ENCODE measurements at places on chromosomes 7 and 10.

DNA sequence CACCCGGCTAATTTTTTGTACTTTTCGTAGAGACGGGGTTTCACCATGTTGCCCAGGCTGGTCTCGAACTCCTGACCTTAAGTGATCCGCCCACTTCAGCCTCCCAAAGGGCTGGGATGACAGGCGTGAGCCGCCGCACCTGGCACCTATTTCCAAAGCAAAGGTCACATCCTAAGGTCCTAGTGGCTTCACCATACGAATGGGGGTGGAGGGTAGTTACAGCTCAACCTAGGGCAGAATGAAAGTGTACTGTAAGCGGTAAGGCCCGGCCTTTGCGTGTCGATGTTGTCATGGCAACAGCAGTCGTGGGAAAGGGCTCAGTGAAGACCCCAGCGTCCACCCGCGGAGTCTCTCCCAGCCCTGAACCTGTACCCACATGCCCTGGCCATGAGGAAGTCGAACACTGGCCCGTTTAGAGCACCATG lies 1.6 kb upstream of the COX19 start:
- no peak for DNase-seq

DNA sequence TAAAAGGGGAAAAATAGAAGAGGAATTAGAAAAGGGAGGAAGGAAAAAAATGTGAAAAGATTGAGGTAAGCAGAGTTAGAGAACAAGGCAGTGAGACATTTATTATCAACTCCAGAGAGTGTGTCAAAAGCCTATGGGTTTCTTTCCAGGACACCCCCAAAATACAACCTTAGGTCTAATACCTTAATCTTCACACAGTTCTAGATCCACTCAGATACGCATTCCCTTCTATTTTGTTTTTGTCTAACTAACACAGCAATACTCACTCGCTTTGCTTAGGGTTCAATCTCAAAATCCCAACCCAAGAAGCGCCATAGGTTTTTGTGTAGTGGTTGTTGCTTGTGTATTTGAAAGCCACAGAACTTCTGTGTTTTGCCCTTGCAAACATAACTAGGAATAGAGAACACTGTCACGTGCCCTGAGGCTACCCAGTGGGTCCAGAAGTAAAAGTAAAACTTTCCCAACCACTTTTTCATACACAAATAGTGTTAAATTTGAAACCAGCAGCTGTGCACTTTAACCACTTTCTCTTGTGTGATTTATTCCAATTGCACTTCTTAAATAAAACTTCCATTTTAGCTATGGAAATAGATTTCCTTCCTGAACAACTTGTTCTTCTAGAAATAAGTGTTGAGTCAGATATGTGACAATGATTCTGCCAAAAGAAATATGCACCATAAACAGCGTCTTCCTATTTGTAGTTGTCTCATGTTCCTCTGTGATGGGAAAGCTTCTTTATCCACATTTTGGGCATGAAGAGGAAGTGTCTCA lies 414.7 kb upstream of the GHITM start:
- no peak for DNase-seq

GRCh38 chr7:39566023-39566921 lies at the start of gene YAE1:
YAE1 (plus strand) TSS chr7:39566404; CDS start chr7:39566419, 15 bp downstream.
- DNase-seq: peak; percentile 84

GRCh38 chr7:141593134-141593533 lies 41.9 kb downstream of the AGK start:
- DNase-seq: no peak

- DNase-seq: peak; percentile 8
These were observed 65.6 kb downstream of the CDH23 start for GRCh38 chr10:71462062-71462935.

DNA sequence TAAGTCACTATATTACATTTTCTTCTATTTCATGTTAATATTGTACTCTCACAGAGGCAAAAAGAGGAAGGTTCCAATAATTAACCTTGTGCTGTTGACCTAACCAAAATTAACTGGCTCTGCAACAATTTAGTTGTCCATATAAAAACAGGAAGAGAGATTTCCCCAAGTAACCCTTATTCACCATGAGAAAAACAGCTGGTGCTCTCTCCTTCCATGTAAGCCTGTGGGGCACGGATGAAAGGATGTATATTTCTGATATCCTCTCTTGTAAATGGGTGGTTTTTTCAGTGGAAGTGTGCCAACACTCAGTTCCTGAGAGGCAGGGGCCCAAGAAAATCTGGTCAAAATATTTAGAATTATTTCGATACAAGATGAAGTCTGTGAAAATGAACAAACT lies 358.1 kb downstream of the CRPPA start:
- no peak for DNase-seq

DNA sequence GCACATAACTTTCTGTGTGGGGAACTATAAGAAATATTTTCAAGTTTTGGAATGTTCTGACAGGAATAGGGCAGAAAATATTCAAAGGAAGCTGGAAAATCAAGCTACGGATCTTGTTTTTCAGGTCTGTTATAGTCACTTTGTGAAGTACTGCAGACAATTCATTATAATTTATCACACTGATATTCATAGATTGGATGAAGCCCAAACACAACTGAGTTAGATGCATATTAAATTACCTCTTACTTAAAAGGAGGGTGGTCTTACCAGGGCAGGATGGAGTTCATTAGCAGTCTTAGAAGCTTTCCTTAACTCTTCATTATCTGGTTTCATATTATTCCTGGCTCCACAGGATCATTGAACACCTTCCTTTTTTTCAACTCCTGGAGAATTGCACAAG lies 242.3 kb downstream of the DYNC1I1 start:
- DNase-seq: no peak

GRCh38 chr7:137820677-137821420 lies 25.9 kb downstream of the DGKI start:
- peak; percentile 97 for DNase-seq

GRCh38 chr10:13862546-13863233 lies 275.9 kb downstream of the PRPF18 start:
- DNase-seq: no peak

DNA sequence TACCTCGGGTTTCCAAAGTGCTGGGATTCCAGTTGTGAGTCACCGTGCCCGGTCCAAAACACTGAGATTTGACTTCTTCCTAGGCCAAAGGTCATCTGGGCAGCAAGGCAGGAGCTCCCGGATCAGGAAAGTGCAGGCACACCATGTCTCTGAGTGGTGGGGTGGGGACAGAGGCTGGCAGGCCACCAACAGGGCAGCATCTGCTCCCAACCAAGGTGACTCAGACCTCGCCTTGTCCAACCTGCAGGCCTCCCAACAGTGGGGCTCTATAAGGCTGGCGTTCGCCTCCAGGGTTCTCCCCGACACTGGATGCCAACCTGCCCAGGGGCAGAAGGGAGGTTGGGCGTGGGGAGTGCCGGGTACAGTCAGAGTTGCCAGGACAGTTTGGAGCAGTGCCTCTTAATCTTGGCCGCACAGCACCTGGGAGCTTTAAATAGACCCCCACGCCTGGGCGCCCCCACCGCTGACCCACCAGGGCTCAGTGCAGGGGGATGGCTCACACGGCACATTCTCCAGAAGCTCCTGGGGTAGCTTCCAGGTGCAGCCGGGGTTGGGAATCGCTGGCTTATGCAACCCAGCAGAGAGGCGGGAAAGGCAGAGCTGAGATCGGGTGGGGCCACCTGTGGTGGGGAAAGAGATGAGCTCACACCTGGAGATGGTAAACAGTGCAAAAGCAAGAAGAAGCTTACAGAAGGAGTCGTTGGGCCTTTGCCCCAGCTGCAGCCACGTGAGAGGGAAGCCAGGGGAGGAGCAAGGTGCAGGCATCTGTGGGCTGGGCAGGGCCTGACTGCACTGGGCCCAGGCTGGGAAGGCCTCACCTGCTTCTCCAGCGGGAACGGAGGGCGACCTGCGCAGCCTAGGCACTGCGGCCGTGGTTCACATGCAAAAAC lies 10.9 kb downstream of the CALML5 start:
- DNase-seq: no peak

GRCh38 chr7:25877802-25878789 lies 273.9 kb upstream of the NFE2L3 start:
- no peak for DNase-seq

GRCh38 chr7:44667190-44667589 lies 60.8 kb downstream of the OGDH start:
- no peak for DNase-seq

GRCh38 chr10:16644146-16644545 lies 122.5 kb upstream of the C1QL3 start:
- DNase-seq: no peak

DNA sequence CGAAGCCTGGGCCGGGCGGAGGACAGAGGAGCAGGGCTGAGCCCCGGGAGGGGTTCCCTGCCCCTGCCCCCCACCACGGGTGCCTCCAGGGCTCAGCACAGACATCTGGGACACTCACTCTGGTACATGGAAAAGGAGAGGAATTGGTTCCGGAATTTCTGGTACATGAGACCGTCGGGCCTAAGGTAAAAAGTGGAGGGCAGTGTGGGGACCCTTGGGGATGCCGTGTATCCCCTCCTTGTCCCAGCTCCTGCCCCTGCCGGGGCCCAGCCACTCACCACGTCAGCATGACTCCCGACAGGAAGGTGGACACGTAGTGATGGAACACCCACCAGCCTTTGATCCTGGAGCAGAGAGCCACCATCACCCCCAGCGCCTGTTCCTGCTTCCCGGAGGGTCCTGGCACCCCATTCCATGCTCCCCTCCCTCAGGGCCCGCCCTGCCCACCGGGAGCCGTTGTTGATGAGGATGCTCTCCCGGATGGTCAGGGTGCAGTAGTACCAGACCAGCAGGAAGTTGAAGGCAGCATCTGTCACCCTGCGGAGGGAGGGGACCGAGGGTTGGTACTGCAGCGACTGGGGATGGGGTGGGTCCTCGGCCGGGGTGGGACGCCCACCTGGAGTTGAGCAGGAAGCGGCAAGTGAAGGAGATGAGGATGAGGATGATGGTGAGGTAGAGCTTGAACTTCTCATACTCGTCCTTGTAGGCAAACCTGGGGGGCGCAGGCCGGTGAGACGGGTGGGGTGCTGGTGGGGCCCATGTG lies 6.4 kb downstream of the TMEM120A start:
- DNase-seq: no peak

GRCh38 chr7:129218514-129219062 lies 6.2 kb upstream of the AHCYL2 start:
- peak; percentile 82 for DNase-seq

GRCh38 chr7:99195867-99196266 lies 12.0 kb downstream of the KPNA7 start:
- DNase-seq: peak; percentile 10

DNA sequence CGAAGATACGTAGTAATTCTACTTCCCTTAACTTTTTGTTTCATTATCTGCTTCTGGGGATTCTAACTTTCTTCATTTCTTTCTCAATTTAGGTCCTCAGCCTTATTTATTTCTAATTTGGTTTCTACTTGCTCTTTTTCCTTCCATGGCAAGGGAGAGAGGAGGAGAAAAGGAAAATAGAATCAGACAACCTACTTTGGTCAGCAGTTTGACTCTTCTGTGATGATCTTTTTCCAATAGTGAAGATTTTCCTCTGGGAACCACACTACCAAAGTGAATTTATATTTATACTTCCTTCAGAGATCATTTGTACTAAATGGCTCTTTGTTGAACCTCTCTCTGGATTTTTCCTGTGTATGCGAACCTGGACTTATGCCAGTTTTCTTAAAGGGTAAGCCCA lies 90.2 kb downstream of the TMEM26 start:
- no peak for DNase-seq

- no peak for DNase-seq
These were observed 57.3 kb downstream of the ST7 start for GRCh38 chr7:117010375-117011133.

DNA sequence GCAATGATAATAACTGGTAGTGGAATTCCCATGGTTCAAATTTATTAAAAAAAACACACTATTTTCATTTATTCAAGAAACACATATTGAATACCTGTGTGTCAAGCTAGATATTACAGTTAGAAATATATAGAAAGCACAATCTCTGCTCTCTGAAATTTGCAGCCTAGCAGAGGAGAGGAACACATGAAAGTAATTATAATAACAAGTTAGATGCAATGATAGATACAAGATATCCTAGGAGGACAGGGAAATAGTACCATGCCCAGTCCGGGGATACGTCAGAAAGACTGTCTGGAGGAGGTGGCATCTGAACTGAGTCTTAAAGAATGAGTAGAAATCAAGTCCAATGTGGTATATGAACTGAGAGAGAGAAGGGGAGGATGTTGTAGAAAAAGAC lies 485.6 kb upstream of the C7orf33 start:
- DNase-seq: no peak

DNA sequence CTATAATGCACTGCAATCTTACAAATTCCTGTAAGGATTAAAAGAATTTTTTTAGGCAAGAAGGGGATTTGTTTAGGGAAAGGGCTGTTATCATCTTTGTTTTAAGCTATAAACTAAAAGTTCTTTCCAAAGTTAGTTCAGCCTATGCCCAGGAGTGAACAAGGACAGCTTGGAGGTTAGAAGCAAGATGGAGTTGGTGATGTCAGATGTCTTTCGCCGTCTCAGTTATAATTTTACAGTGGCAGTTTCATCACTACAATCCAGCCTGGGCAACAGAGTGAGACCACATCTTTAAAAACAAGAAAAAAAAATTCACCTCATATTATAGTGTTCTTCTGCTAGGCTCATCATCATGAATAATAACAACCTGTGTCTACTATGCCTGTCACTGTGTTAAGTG lies 2.1 kb upstream of the TOMM7 start:
- DNase-seq: no peak

- no peak for DNase-seq
These were observed 14.6 kb upstream of the ZEB1 start for GRCh38 chr10:31304291-31304970.

DNA sequence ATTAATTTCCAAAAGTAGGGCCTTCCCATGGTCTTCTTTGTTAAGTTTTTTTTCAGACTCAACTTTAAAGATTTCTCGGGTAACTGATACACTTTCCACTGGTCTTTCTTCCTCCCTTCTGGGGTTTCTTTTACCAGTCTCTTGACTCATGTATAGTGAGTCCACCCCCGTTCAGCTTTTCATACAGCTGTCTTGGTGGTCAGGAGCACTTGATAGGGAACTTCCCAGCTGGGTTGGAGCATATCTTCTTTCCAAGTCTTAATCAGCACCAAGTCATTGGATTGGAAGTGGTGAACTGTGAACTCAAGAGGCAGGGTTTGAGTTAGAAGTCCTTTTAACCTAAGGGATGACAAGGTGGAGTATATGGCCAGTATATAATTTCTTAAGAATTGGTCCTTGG lies 29.2 kb upstream of the ELOVL3 start:
- DNase-seq: no peak

DNA sequence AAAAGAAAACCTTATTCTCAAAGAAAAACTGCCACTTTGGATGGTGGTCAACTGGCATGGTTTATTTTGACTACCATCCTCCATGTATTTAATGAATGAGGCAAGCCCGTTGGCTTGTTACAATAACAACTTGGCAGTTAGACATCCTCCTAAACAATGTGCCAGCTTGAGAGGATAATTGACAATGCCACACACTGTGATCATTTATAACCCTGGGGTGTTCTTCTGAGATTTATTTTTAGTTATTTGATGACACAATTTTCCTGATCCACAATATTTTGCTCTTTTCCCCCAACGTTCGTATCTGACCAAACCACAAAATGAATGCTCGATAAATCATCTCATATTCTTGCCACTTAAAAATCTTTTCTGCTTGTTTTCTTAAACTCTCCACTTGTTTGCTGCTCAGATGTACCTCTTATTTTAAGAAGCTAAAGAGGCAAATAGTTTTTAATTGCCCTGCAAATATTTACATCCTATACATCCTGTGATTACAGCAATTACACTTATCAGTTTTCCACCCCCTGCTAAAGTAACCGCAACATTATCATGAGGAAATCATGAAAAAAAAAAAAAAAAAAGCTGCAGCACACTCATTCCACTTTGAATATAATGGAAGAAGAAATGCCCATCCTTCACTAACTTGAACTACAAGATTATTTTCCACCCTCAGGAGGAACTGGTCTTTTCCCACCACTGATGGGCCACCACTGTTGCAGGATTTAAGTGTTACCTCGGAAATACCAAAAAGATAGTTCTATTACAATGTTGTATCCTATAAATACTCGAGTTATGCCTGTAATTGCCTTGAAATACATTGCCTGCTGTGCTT lies 119.9 kb downstream of the MBL2 start:
- no peak for DNase-seq
